Endothelial cell of umbilical vein (primary cell): ENCODE measurements at places on chromosomes 2 and 18. TPM values are rescaled to one million over a fixed set of nuclear protein-coding genes. Genes with fewer than 3 reads are reported as not detected.

The EML6 gene
- 1.3 and 2.1 TPM in 2 replicates for total RNA-seq

The SYT4 gene
- not detected in 2 replicates for total RNA-seq

The NGEF gene
- 0.18 and 0.22 TPM in 2 replicates for total RNA-seq

The FOXI3 gene
- not detected in 2 replicates for total RNA-seq

The ZEB2 gene
- 44.5 and 49.6 TPM in 2 replicates for total RNA-seq

The TTN gene
- total RNA-seq = 0.44 and 0.49 TPM in 2 replicates

The FAM228A gene
- 1.00 TPM in 1 of 2 replicates, not detected in the other for total RNA-seq

The ZNF804A gene
- total RNA-seq = 0.90 TPM in 1 of 2 replicates, not detected in the other

The DSEL gene
- total RNA-seq = 4.5 TPM in 2 replicates

The RAMP1 gene
- not detected in 2 replicates for total RNA-seq

The LYPD1 gene
- 59.0 and 76.6 TPM in 2 replicates for total RNA-seq

The ACOXL gene
- total RNA-seq = not detected in 2 replicates

The TMEM198 gene
- total RNA-seq = not detected in 2 replicates

The SLC11A1 gene
- not detected in 2 replicates for total RNA-seq

The MXD1 gene
- 10.6 and 11.7 TPM in 2 replicates for total RNA-seq

The SLC19A3 gene
- total RNA-seq = not detected in 2 replicates

The NDC80 gene
- total RNA-seq = 39.6 and 43.2 TPM in 2 replicates

The GREB1L gene
- 0.22 and 0.76 TPM in 2 replicates for total RNA-seq

The UCN gene
- total RNA-seq = 0.75 TPM in 1 of 2 replicates, not detected in the other

The FLACC1 gene
- 1.4 TPM in 2 replicates for total RNA-seq
